Chondrocyte (in vitro differentiated cells): ENCODE measurements at places on chromosomes 1 and 21. TPM values are rescaled to one million over a fixed set of nuclear protein-coding genes. Genes with fewer than 3 reads are reported as not detected.

- no peak overlapping the region for H3K4me3 ChIP-seq
- H3K4me1 ChIP-seq: peaks cover 42% of the 10 kb centered on the region
- no peaks in the 10 kb centered on the region for H3K36me3 ChIP-seq
- no peaks in the 10 kb centered on the region for H3K27me3 ChIP-seq
These were observed 3.7 kb upstream of the PLOD1 start for GRCh38 chr1:11930571-11931445.

- H3K27me3 ChIP-seq: no peaks in the 10 kb centered on the region
- H3K4me3 ChIP-seq: no peak overlapping the region
- H3K36me3 ChIP-seq: no peaks in the 10 kb centered on the region
- peaks cover 11% of the 10 kb centered on the region for H3K4me1 ChIP-seq
- no peak overlapping the region for H3K27ac ChIP-seq
These were observed 857.9 kb downstream of the BRINP3 start for GRCh38 chr1:189619682-189620332.

DNA sequence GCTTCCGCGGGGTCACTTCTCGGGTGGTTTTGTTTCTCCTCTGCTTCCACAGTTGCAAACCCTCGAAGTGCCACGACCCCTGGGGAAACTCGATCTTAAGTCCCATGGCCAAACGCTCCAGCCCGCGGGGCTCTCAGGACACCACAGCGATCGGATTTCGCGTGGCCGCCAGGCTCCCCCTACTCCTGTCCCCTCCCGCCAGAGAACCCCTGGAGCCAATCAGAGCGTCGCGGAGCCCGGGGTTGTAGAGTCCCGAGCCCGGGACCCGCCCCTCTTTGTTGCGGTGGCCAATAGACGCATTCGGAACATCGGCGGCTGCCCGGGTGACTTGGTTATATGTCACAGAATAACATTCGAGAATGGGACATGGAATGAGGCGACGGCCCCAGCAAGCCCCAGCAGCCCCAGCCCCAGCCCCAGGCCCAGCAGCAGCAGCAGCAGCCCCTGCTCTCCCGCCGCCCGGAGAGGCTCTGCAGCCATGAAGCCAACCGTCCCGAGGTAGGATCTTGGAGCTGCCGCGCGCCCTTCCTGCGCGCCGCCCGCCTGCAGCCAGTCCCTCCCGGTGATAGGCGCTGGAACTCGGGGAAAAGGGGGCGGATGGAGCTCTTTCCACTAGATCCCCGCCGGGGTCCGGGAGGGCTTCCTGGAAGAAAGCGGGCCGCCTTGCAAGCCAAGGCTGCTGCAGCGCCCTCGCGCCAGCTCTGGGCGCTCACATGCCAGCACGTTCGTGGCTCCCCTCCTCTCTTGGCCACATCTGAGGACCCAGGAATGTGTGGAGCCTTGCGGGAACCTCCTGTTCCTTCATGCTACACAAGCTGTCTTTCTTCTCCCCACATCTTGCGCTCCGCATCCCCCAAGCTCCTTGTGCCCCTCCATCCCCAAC is at the start of gene VASH2:
TSS of gene VASH2 (plus strand) at position 299 of the 883 bp plus-strand sequence. CDS start 1,002 bp downstream, outside the sequence.
- no peaks in the 10 kb centered on the region for H3K27me3 ChIP-seq
- peak within 1 kb of the TSS; percentile 62 for H3K27ac ChIP-seq
- peak within 1 kb of the TSS; percentile 89 for H3K4me3 ChIP-seq
- H3K36me3 ChIP-seq: no peaks in the 10 kb centered on the region
- no peak for DNase-seq
- H3K4me1 ChIP-seq: peaks cover 14% of the 10 kb centered on the region

DNA sequence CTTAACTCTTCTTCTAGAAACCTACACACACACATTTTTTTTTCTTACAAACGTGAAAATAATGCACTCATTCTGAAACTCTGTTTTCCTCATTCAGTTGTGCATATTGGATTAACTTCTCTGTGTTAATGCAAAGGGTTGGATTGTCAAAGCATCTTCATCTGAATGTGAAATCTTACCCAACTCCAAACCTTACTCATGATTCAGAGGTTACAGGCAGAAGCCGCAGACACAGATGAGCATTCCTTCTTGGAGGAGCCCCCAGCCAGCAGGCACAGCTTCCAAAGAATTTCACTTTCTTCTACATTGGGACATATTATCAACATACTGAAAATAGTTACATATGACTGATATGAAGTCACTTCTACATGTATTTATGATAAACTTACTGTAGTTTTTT is 15.7 kb downstream of the PATJ start:
- H3K27ac ChIP-seq: no peak overlapping the region
- peaks cover 10% of the 10 kb centered on the region for H3K4me1 ChIP-seq
- DNase-seq: no peak
- no peak overlapping the region for H3K4me3 ChIP-seq
- H3K36me3 ChIP-seq: no peaks in the 10 kb centered on the region

DNA sequence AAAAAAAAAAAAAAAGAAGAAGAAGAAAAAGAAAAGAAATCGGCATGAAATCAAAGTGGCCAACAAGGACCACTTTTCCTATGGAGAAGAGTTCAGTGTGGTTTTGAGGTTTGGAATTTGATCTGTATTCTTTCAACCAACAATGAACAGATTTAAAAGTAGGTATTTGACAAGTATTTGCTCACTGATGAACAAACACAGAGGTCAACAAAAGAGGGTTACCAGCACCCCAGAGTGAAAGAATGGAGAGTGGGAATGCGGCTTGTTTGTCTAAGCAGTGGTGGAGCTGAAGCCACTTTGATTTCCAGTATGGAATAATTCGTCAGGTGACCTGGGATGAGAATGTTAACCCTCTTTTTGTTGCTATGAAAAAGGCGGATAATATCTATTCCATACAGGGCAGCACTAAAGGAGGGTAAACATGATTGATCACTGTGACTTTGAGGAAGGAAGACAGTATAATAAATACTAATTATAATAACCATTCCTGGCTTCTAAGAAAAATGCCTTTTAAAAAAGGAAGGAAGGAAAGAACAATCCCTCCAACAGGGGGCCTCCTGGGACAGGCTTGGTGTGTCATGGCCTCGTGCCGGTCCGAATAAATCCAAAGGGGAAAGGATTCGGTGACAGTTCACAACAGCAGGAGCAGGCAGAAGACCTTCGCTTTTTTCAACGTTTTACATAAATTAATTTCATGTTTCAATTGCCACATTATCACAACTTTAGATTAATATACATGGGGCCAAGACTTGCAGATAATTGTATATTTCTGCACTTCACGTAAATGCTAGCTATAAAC is 37.2 kb upstream of the SIM2 start:
- no peaks in the 10 kb centered on the region for H3K36me3 ChIP-seq
- peaks cover 12% of the 10 kb centered on the region for H3K4me1 ChIP-seq
- H3K27ac ChIP-seq: no peak overlapping the region
- no peak overlapping the region for H3K4me3 ChIP-seq

DNA sequence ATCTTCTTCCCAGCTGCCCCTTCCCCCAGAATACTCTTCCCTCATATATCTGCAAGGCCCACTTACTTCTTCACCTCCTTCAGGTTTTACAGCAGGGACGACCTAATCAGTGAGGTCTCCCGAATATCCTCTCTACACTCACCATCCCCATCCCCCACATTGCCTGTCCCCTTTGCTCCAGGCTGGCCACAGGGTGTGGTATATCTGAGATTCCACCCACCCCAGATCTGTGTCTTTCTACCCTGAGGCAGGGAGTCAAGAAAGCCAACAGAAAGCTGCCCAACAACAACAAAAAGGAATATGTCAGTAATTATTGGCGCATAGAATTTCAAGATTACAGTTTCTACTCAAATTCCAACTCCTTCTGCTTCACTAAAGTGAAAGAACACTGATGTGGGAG is 30.0 kb upstream of the OPRD1 start:
- H3K27ac ChIP-seq: no peak overlapping the region
- no peaks in the 10 kb centered on the region for H3K27me3 ChIP-seq
- H3K4me1 ChIP-seq: peaks cover 24% of the 10 kb centered on the region

DNA sequence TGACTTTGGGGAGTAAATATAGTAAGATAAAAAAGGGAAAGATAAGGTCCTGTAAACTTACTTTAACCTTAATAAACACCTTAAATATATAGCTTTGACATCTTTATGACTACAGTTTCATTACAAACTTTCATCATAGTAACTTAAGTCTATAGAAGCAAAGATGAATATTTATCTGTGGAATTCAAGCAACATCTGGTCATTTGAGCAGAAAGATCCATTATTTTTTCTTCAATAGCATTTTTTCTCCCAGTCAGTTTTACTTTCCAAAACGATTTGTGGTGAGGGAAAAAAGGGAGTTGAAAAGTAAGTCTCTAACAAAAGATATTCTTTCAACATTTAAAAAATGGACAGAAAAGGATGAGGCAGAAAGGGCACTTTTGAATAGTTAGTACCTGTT is 69.0 kb downstream of the HMCN1 start:
- no peak overlapping the region for H3K27ac ChIP-seq
- H3K4me1 ChIP-seq: peaks cover 24% of the 10 kb centered on the region
- DNase-seq: no peak
- peaks cover 7% of the 10 kb centered on the region for H3K36me3 ChIP-seq

- no peak overlapping the region for H3K4me3 ChIP-seq
- no peaks in the 10 kb centered on the region for H3K27me3 ChIP-seq
- peaks cover 19% of the 10 kb centered on the region for H3K4me1 ChIP-seq
- peaks cover 10% of the 10 kb centered on the region for H3K36me3 ChIP-seq
- no peak overlapping the region for H3K27ac ChIP-seq
These were observed 115.1 kb downstream of the PLXNA2 start for GRCh38 chr1:208129060-208129459.

DNA sequence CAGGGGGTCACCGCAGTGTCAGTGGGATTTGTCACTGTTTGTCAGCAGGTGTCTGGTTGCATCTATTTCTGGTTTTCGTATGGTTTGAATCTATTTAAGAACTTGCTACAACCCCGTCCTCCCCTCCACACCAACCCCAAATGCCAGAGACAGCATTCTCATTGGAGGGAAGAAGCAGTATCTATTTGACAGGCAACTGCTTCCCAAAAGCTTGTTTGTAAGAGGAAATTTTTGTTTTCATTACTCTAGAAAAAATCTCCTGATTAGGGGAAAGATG is 54.4 kb downstream of the NR5A2 start:
- no peak for DNase-seq
- H3K4me3 ChIP-seq: no peak overlapping the region
- H3K4me1 ChIP-seq: no peaks in the 10 kb centered on the region
- no peak overlapping the region for H3K27ac ChIP-seq

DNA sequence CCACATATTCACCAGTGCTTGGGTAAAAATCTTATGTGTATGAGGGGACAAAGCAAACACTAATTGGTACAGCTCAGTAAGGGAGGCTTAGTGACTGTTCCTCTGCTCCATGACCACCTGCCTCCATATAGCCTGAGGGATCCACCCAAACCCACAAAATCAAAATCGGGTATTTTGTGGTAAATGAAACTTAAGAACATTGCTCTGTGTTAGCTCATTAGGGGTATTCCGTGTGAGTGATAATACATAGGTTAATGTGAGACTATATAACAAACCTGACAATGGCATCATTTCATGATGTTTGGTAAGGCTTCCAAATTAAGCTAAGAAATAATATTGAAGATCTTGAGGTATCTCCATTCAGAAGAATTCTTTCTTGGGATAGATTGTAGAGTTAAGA is 25.8 kb downstream of the COL9A2 start:
- no peak overlapping the region for H3K27ac ChIP-seq
- H3K4me3 ChIP-seq: no peak overlapping the region
- peaks cover 42% of the 10 kb centered on the region for H3K36me3 ChIP-seq
- H3K27me3 ChIP-seq: no peaks in the 10 kb centered on the region
- no peak for DNase-seq

DNA sequence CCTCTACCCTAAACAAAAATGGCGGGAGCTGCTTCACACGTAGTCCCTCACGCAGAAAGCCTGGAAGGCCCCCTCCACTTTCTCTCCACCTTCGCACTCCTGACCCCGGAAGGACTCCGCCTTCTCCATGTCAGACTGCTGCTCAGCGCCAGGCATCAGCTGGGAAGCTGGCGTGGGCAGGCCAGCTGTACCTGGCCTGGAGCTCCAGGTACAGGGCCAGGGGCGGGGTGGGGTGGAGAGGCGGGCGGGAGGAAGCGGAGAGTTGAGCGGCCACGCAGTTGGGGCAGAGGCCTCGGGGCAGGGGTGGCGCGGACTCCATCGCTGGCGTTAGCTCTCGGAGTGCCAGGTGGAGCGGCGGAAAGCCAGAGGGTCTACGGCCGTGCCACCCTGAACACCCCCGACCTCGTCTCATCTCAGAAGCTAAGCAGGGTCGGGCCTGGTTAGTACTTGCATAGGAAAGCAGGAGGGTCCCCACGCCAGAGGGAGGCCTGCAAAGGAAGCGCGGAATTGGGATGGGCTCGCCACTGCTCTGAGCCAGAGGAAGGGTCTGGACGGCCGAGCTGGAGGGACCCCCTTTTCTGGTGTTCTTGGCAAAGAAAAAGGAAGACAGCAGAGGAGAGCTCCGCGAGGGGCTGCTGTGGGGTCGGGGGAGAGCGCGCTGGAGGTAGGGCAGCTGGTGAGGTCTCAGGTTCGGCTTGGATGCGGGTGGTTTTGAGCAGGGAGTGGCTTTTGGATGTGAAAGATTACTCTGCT is at the start of gene MIGA1:
TSS of gene MIGA1 (plus strand) at position 121 of the 753 bp plus-strand sequence. CDS start 3,604 bp downstream, outside the sequence.
- peaks cover 9% of the 10 kb centered on the region for H3K36me3 ChIP-seq
- peak within 1 kb of the TSS; percentile 74 for H3K27ac ChIP-seq
- H3K4me1 ChIP-seq: peaks cover 32% of the 10 kb centered on the region
- no peaks in the 10 kb centered on the region for H3K27me3 ChIP-seq

DNA sequence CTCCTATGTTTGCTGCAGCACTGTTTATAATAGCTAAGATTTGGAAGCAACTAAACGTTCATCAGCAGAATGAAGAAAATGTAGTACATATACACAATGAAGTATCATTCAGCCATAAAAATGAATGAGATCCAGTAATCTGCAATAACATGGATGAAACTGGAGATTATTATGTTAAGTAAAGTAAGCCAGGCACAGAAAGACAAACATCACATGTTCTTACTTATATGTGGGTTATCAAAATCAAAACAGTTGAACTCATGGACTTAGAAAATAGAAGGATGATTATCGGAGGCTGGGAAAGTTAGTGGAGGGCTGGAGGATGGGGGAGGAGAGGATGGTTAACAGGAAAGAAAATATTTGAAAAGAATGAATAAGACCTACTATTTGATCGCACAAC is 1017.6 kb downstream of the KCNT2 start:
- H3K4me3 ChIP-seq: peak overlapping the region; percentile 1
- H3K4me1 ChIP-seq: peaks cover 24% of the 10 kb centered on the region
- DNase-seq: no peak
- peak overlapping the region; percentile 29 for H3K27ac ChIP-seq
- peaks cover 3% of the 10 kb centered on the region for H3K36me3 ChIP-seq

- peaks cover 5% of the 10 kb centered on the region for H3K4me1 ChIP-seq
- no peak overlapping the region for H3K27ac ChIP-seq
- H3K4me3 ChIP-seq: no peak overlapping the region
- peaks cover 2% of the 10 kb centered on the region for H3K27me3 ChIP-seq
- H3K36me3 ChIP-seq: peaks cover 1% of the 10 kb centered on the region
- no peak for DNase-seq
These were observed 65.5 kb downstream of the UBE2U start for GRCh38 chr1:64268653-64269557.

GRCh38 chr21:42091899-42092508 is 20.9 kb downstream of the UMODL1 start:
- peaks cover 6% of the 10 kb centered on the region for H3K36me3 ChIP-seq
- H3K4me3 ChIP-seq: no peak overlapping the region
- peaks cover 31% of the 10 kb centered on the region for H3K4me1 ChIP-seq

Gene ANGPTL3
- 0.10 TPM in 1 of 3 replicates, not detected in the others for total RNA-seq

Gene B3GALT5
- total RNA-seq: 0.03 to 0.05 TPM in 2 of 3 replicates, not detected in the other

Gene KIF14
- total RNA-seq: 1.3 to 2.1 TPM (median 2.0 TPM) in 3 replicates

Gene HSF2BP
- 3.5 to 5.0 TPM (median 4.0 TPM) in 3 replicates for total RNA-seq

Gene OLIG2
- 0.36 to 0.50 TPM (median 0.46 TPM) in 3 replicates for total RNA-seq
